Small intestine (tissue), 16 donors: ENCODE measurements at places on chromosomes 6 and 20. TPM values are rescaled to one million over a fixed set of nuclear protein-coding genes. Genes with fewer than 3 reads are reported as not detected.
A peak's percentile ranks its signal among the peaks of the same experiment; 100 is the strongest.

DNA sequence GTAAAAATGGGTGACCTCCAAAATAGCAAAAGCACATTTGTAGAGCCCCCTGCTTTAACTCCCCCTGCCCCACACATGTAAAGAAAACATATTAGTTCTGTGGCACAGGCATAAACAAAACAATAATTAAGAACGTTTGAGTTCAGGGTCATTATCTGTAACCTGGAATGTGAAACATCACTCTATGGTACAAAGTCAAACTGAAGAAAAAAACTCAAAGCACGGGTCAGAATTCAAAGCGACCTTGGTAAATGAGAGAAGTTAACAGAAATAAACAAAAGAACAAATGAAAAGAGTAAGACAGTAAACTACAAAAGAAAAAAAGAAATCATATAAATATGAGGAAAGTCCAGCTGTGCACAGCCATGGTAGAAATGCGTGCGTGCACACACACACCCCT, 67.5 kb downstream of the PKHD1 start:
- DNase-seq, result peak; percentile 40

- DNase-seq, result no peak
Observed at GRCh38 chr6:120590611-120591010, 743.7 kb downstream of the TBC1D32 start.

DNA sequence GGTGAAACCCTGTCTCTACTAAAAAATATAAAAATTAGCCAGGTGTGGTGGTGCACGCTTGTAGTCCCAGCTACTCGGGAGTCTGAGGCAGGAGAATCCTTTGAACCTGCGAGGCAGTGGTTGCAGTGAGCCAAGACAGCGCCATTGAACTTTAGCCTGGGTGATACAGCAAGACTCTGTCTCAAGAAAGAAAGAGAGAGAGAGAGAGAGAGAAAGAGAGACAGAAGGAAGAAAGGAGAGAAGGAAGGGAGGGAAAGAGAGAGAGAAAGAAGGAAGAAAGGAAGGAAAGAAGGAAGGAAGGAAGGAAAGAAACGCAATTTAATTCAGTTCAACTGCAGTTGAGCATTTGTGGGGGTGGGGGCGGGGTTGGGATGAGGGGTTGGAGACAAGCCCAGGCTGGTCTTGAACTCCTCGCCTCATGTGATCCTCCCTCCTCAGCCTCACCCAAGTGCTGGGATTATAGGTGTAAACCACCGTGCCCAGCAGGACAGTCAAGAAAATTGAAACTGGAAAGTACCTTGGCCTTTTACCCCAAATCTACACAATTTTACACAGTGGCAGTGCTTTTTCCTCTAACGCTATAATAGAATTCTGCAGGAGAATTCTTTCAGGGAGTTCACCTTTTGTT, 30.5 kb downstream of the TRIM27 start:
- DNase-seq, result no peak

GRCh38 chr6:3749977-3750316, 1.6 kb downstream of the PXDC1 start:
- peak; percentile 57 for DNase-seq

DNA sequence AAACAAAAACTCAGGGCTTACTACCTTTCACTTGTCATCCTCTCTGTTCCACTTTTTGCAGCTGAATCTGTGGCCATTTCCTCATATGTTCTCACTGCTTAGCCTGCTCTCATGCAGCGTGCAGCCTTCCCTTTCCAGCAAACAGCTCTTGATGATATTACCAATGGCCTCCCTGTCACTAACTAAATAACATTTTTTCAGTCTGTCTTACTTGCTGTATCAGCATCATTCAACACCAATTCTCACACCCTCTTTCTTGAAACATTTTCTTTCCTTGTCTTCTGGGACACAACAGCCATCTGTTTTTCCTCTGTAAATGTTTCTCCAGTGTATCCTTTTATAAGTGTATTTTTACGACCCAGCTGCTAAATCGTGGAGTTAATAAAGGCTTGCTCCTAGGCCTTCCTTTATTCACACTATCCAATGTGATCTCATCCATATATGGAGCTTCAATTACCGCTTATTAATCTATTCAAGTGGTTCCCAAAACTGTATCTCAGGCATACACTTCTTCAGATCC, 523.6 kb upstream of the RNF217 start:
- no peak for DNase-seq

- no peak for DNase-seq
Observed at GRCh38 chr6:4348462-4349112, 213.2 kb upstream of the ECI2 start.

DNA sequence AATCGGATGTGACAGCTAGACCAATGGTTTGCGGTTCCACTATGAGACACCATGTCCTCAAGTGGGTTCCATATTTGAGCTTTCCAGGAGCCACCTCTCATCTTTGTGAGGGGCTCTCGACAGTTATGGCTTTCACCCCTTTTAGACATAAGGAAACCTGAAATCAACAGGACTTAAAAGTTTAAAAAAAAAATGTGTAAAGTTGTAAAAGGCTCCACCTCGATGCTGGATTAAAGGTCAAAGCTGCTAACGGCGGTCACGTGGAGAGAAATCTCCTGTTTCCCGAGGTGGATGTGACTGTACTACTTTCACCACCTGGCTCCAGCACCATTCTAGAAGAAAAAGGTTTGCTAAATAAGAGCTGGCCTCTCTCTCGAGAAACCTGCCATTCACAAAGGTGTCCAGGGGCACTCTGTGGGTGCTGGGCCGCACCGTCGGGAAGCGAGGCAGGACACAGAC, 542 bp downstream of the ATP5F1E start:
- DNase-seq, result peak; percentile 77

The ZC3H12D gene
- polyA plus RNA-seq, result 2.0 TPM

The MAFB gene
- polyA plus RNA-seq, result 10.7 TPM

The GNRH2 gene
- not detected for polyA plus RNA-seq

The SRMS gene
- polyA plus RNA-seq, result not detected
